Stromal cell of bone marrow (primary cell): ENCODE measurements at places on chromosomes 2 and 18.
A peak's percentile ranks its signal among the peaks of the same experiment; 100 is the strongest.

DNA sequence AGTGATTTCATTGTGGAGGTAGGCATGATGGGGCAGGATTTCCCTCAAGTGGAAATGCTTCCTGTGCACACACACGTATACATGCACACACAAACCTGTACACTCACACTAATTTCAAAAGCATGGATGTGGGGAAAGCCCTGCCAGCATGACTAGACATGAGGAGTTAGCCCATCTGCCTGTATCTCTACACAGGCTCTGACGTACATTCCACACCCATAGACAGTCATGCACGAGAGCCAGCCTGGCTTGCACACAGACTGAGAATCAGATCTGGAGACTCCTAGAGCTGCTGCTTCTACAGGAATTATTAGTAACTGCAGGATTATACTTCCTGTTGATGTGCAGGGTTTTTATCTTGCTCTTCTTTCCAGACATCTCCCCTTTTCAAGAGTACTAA is 27.3 kb upstream of the NFU1 start:
- DNase-seq = peak; percentile 14

- no peak for DNase-seq
These were observed 370.8 kb upstream of the NT5C1B start for GRCh38 chr2:18959952-18960717.

- peak; percentile 69 for DNase-seq
These were observed 919 bp upstream of the PCBP1 start for GRCh38 chr2:70086278-70086837.

DNA sequence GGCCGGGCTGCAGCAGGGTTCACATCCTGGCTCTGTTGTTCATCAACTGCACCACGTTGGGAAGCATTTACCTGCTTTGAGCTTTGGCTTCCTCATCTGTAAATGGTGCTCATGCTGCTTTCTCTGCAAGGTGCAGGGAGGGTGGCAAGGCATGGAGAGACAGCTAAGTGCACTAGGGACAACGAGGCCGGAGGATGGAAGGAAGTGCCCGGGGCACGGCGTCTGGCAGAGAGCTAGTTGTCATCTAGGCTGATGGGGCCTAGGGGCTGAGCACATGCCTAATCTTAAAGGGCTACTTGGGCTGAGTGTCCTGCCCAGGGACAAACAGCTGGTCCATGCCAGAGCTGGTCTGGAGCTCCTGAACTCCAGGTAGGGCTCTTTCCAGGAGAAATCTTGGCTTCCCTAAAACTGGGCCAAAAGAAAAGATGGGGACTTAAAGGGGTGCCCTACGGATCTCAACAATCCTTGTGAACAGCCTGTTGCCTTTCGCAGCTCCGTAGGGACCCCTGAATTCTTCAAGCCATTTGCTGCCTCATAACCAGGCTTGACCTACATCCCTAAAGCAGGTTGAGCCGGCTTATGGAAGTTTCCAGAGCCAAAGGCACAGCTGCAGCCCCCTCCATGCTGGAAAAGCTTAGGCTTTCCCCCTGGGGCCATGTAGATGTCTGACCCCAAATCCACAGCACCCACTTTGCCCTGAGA is 130.8 kb downstream of the SMAD7 start:
- DNase-seq = no peak

GRCh38 chr18:3441290-3441689 is 8.7 kb upstream of the TGIF1 start:
- DNase-seq = no peak
